Panc1 (cell line): ENCODE measurements at places on chromosomes 2 and 18.

DNA sequence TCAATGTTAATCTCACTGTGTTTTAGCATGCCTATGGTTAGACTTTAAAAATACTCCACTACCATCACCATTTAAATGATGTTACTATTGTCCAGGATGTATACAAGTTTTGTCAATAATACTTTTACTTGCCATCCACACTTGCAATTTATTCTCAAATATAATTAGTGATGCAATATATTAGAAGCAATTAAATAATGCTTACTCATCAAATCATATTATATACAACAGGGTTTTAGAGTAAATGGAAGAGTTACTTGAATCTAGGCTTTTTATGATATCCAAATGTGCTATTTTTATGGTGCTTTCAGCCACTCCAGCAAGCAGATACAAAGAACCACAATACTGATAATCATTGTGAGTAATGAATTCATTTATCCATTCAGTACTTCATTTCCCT lies 461.1 kb downstream of the TMEM182 start:
- DNase-seq, result no peak

- DNase-seq, result no peak
These were observed 62.8 kb downstream of the GRB14 start for GRCh38 chr2:164558450-164558849.

DNA sequence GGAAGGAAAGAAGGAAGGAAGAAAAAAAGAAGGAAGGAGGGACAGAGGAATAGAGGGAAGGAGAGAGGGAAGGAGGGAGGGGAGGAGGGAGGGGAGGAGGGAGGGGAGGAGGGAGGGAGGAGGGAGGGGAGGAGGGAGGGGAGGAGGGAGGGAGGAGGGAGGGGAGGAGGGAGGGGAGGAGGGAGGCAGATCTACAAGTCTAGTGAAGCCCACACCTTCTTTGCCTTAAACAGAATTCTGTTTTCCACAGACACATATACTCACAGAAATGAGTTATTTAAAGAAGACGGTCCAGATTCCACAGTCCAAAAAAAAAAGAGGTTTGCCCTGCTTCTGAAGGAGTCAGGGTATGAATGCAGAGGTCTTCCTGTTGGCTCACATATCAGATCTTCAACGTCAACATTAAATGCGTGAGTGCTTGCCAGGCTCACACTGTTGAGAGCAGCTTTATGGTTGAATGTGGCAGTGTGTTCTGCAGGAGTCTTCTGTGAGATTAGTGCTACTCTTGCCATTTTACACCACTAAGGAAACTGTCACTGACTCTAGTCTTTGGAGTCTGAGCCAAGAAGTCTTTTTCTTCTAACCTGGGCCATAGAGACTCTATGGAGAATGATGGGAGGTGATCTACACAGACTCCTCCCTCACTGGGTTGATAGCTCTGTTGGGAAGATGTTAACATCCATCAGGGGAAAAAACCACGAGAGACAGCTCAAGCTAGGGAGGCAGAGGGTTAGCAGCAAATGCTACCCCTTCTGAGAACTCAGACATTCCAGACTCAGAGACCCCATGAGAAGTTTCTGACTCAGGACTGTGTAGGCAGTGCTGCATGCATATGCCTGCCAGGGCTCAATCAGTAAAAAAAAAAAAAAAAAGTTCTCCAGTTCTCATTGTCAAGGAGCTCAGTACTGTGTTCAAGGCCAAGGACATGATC lies 23.3 kb downstream of the PAX8 start:
- no peak for DNase-seq

GRCh38 chr2:43071599-43072550 lies 154.5 kb downstream of the ZFP36L2 start:
- no peak for DNase-seq

DNA sequence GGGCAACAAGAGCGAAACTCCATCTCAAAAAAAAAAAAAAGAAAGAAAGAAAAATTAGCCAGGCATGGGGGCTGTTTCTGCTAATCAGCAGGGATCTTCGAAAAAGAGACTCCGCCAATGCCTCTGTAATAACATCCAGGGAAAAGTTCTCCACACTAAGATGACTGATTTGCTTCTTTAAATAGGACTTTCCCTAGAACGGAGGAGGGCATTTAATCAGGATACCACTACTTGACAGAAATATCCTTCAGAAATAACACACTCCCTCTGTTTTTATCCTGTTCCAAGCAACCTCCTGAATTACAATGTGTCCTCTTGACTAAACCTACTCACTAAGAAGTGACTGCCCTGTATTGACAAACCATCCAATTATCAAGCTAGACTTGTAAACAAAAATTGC lies 21.7 kb downstream of the REV1 start:
- no peak for DNase-seq

- no peak for DNase-seq
These were observed 50.3 kb downstream of the DAPL1 start for GRCh38 chr2:158845444-158845843.

GRCh38 chr2:33607251-33607721 lies 8.2 kb upstream of the FAM98A start:
- DNase-seq, result no peak

- no peak for DNase-seq
These were observed 44.0 kb upstream of the BIN1 start for GRCh38 chr2:127150996-127151395.

DNA sequence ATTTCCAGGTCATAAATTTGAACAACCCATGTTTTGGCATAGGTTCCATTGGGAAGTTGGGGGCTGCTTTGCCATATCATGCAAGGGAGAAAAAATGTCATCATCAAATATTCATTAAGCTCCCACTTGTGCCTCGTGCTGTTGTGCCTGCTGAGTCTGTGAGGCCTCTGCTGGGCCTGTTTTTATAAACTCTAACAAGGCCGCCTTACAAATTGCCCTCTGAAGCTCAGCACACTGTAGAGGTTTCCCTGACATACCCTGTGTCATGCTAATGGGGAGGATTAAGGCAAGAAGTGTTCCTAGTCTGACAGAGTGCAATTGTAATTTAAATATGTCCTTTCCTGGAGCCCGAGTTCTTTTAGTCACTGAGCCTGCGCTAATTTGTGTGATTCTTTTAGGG lies 17.6 kb downstream of the OSBPL6 start:
- no peak for DNase-seq

- DNase-seq, result no peak
These were observed 9.5 kb downstream of the ANO7 start for GRCh38 chr2:241197947-241198346.

DNA sequence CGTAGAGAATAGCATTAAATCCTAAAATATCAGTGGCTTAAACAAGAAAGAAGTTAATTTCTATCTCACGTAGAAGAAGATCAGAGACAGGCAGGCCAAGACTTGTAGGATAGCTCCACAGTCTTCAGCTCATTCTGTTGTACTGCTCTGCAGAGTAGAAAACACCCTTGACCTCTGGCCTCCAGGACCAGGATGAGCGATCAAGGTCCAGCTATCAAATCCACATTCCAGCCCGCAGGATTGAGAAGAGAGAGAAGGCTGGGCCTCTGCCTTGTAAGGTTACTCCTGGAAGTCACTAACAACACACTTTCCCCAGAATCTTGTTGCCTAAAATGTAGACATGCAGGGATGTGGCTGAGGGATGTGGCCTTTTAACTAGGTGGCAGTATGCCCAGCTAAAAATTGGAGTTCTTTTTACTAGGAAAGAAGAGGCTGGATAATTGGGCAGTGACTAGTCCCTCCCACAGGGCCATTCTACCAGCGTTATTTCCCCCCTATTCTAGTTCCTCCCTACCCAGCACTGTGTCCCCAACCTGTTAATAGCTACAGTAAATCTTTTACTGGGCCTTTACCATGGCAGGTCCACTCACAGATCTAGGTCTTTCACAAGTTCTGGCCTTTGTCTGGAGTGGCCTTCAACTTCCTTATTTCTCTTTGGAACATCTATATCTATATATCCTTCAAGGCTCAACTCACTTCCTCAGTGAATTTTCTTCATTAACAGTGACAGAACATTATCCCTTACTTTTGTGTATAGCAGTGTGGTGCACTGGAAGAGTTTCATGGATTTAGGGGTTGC lies 165.0 kb downstream of the DIS3L2 start:
- DNase-seq, result no peak

DNA sequence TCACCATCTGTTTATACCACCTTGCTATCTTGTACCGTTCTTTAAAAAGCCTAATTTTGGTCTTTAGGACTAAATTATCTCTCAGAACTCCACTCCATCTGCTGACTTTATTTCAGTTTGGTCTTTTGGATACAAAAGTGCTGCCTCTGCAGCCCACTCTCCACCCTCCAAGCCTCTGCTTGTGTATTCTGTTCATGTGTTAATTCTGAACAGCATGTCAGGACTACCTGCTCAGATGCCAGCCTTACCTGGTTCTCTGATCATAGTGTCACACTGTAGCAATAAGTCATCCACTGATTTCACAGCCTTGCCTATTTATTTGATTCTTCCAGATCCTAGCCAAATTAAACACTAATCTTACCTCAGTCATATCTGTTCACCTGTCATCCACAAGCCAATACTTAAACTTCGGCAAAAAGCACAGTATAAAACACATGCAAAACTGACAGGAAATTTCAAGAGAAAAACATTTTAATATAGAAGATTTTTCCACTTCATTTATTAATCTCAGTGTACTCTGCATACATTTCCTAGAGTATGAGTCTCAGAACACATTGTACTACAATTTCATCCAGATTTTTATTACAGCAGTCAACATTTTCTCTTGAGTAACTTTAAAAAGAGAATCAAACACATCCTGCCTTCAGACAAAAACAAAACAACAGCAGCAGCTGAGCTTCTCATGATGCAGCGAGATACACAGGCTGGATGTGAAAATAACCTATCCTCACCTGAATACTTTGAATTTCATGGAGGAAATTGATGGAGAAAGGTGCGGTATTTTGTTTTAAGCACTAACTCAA lies 64.9 kb downstream of the PPP1R1C start:
- no peak for DNase-seq

DNA sequence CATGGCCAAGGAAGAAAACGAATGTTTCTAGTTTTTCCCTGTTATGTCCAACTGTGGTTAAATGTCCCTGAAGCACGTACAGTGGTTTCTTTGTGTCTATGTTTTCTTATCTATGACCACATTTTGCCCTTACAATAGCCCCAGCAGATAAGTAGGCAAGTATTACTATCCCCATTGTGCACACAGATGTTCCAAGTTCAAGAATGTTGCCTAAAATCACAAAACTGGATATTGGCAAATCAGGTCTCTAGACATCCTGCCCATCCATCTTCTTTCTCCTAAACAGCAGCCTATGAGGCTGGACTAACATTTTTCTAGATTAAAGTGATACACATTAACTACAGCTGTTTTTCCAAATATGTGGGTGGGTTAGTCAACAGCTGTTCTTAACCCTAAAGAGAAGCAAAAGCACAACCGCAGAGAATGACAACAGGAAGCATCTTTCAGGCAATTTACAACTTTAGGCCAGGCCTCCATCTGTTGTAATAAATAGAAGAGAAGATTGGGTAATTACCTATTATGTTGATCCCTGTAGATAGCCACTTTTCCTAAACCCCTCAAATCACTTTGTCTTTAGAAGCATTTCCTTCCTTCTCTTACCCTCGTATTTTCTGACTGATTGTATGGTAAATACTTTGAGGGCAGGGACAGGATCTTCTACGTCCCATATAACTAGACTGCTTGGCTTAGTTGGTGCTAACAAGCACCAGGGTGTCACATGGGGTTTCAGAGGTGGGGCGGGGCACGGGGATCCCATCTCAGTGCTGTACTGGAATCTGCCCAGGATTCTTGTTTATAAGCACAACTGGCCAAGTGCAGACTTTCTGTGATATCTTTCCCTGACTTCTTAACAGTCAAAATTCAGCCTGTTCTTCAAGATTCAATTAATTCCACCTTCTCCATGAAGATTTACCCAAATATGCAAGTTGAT lies 132.1 kb upstream of the SETBP1 start:
- DNase-seq, result no peak

DNA sequence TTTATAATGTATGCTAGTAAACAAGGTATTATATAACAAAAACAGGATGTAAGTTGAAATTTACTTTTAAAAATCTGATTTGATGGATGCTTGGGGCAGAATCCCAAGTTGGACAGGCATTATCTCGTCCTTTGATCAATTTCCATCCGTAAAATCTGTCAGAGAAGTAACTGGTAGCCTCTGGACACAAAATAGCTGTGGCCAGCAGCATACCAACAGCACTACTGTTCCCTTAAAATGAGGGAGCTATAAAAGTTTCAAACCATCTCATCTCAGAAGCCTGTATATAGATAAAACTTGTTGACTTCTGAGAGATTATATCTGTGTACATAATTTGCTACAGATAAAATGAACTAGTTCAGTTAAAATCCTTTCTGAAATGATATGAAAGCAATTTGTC lies 14.7 kb upstream of the METAP1D start:
- DNase-seq, result no peak

DNA sequence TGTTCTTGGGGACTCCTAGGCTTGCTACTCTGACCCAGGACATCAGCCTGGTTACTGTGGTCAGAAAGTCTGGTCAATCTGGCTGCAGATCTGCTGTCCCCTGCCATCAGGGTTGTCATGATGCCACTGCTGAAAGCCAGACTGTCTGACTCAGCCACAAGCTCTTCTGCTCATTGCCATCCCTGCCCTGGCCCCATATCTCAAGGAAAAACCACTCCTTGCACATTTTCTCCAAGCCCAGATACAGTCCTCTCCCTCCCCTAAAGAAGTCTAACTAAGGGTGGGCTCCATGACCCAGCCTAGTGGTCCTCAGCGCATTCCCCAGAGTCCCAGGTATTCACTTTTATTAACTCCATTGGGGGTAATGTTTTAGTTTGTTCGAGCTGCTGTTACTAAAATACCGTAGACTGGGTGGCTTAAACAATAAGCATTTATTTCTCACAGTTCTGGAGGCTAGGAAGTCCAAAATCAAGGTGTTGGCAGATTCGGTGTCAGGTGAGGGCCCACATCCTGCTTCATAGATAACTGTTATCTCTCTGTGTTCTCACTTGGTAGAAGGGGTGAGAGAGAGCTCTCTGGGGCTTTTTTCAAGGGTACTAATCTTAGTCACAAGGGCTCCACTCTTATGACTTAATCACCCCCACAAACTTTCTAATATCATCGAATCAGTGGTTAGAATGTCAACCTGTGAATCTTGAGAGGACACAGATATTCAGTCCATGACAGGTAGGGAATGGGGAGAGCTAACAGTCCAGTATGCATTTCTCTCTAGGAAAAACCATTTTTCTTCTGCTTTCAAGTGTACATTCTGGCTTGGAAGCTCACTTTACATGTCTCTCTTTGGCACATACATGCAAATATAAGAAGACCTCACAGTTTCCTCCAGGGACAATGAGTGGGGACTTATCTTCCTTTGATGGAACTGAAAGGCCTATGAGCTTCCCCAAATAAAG lies 94.8 kb upstream of the CXCR4 start:
- DNase-seq, result no peak

- no peak for DNase-seq
These were observed 130.4 kb downstream of the CTIF start for GRCh38 chr18:48669180-48669675.

DNA sequence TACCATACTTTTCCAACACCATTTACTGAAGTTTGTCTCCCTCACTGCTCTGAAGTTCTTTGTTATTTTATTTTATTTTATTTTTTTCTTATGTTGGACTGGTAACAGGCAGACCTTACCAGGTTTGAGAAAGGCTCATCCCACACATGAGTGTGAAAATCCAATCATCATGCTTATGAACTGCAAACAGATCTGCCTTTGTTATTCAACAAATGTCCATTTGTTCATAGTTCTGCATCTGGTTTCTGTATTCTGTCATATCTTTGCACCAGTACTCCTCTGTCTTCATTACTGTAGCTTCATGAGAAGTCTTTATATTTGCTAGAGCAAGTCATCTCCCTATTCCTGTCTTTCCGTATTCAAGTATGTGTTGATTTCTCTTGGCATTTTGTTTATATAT lies 5.3 kb downstream of the RNU2-63P start:
- no peak for DNase-seq

- no peak for DNase-seq
These were observed 180.3 kb upstream of the RAB12 start for GRCh38 chr18:8428951-8429350.

GRCh38 chr18:79850731-79851130 lies 53.0 kb downstream of the KCNG2 start:
- DNase-seq, result no peak
